Activated T-cell treated with anti-CD3 and anti-CD28 coated beads for 1 hour (primary cell): ENCODE measurements at places on chromosomes 16 and 17.

DNA sequence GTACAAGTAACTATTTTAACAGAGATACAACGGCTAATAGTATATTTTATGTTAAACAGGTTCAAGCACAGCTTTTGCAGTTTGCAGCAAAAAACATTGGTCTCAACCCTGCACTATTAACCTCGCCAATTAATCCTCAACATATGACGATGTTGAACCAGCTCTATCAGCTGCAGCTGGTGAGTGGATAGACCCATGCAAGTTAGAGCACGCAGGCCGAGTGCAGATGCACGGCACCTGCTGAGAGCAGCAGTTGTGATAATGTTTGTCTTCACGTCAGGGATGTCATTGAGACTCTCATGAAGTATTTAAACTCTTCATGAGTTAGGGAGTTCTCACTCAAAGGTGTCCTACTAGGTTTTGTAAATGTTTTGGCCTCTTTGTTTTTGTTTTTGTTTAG lies 45.6 kb downstream of the TMC6 start:
- DNase-seq = no peak

GRCh38 chr16:51682905-51683304 lies 531.8 kb upstream of the SALL1 start:
- no peak for DNase-seq

DNA sequence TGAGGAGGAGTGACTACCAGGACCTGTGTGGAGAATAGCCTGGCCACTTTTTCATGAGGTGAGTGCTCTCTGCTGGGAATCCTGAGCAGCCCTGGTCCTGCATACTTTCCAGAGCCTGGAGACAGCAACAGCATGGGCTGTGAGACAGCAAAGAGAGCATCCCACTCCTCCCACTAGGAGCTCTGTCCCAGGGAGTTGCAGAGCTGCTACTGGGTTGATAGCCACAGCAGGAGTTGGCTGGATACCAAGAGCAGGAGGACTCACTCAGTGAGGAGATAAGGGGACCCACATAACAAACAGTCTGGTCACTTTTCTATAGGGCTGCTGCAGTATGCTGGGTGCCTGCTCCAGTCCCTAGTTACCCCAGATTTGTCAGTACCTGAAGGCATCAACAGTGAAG lies 439.3 kb upstream of the CDH8 start:
- DNase-seq = no peak

GRCh38 chr17:17993366-17993765 lies 20.7 kb downstream of the DRC3 start:
- no peak for DNase-seq

DNA sequence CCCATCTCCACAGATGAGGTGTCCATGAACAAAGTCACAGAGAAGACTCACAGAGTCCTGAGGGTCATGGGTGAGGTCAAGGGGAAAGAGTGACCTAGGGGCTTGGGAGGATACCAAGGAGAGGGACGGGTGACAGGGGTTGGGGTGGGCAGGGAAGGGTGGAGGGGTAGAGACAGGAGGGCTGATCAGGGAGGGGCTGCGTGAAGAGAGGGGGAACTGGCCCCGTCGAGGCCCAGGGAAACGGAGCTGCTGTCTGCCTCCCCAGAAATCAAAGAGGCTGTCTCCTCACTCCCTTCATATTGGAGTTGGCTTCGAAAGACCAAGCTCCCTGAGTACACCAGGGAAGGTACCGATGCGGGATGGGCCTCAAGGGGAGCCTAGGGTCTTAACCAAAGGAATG lies 617 bp downstream of the TMEM95 start:
- DNase-seq = no peak

DNA sequence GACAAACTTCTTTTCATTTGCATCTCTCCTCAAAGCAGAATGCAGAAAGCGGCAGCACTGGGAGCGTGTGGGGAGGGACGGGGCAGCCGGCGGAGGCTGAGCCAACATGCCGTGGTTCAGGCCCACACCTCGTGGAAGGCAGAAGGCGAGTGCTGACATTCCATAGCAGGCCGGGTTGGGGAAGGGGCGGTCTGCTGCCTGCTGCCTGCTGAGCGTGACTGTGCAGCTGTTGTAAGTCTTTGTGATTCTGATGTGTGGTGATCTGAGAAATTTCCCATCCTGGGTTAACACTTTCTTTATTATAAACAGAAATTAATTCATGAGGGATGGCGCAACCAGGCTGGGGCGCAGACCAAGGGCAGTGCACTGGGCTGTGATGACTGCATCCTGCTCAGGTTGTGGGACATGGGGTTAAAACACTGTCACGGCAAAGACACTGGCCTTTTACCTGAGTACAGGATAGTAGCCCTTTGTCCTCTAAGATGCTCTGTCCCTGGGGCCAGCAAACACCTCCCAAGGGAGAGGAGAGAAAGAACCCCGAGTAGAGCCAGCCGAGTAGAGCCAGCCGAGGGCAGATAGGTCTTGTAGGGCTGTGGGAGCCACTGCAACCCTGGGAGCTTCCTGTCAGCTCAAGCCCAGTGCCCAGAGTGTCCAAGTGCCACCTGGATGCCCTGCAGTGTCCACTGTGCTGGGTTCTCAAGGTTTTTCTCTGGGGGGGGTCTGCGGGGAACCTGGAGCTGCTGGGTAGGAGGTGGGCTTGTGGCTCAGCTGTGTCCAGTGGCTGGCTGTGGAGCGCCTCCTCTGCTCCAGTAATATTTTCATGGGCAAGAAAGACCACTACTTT lies 8.8 kb upstream of the DNASE1 start:
- DNase-seq = no peak
